Cardiac atrium fibroblast (primary cell): ENCODE measurements at places on chromosomes 2 and 18. TPM values are rescaled to one million over a fixed set of nuclear protein-coding genes. Genes with fewer than 3 reads are reported as not detected.

The DNAH7 gene
- total RNA-seq = 1.8 TPM in 1 of 2 replicates, not detected in the other

The C2orf78 gene
- total RNA-seq = not detected in 2 replicates

The NGEF gene
- total RNA-seq = 0.32 and 0.72 TPM in 2 replicates

The STAT4 gene
- 3.8 and 7.8 TPM in 2 replicates for total RNA-seq

The SERPINB12 gene
- total RNA-seq = not detected in 2 replicates

The SFT2D3 gene
- 3.7 and 4.0 TPM in 2 replicates for total RNA-seq

The FAM98A gene
- 21.7 and 36.6 TPM in 2 replicates for total RNA-seq

The RFTN2 gene
- total RNA-seq = 0.72 and 5.0 TPM in 2 replicates
